ENCODE measurements at places on chromosomes 1 and 21. TPM values are rescaled to one million over a fixed set of nuclear protein-coding genes. Genes with fewer than 3 reads are reported as not detected.

- peak overlapping the region; percentile 91 for H3K4me3 ChIP-seq
- H3K27me3 ChIP-seq, result no peaks in the 10 kb centered on the region
- H3K36me3 ChIP-seq, result no peaks in the 10 kb centered on the region
- H3K4me1 ChIP-seq, result peaks cover 66% of the 10 kb centered on the region
- H3K27ac ChIP-seq, result peak overlapping the region; percentile 97
Measured at GRCh38 chr1:224433041-224433691, 1.4 kb downstream of the WDR26 start.

DNA sequence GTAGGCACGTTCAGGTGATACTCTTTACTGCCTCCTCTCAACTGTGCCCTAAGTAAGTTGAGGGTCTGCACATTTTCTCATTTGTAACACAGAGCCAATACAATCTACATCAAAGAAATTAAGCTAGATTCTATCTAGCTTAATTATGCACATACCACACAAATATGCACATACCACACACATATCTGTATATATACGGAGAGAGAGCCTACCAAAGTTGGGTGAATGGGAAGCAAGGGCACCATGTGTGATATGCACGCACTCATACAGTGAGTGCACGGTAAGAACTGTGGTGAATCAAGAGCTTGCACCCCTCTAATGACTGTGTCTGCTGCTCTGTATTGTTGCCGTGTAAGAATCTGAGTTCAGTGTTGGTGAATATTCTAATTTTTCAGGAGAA lies 314.9 kb downstream of the ZNF326 start:
- no peaks in the 10 kb centered on the region for H3K27me3 ChIP-seq
- no peak overlapping the region for H3K4me3 ChIP-seq
- no peak for DNase-seq

DNA sequence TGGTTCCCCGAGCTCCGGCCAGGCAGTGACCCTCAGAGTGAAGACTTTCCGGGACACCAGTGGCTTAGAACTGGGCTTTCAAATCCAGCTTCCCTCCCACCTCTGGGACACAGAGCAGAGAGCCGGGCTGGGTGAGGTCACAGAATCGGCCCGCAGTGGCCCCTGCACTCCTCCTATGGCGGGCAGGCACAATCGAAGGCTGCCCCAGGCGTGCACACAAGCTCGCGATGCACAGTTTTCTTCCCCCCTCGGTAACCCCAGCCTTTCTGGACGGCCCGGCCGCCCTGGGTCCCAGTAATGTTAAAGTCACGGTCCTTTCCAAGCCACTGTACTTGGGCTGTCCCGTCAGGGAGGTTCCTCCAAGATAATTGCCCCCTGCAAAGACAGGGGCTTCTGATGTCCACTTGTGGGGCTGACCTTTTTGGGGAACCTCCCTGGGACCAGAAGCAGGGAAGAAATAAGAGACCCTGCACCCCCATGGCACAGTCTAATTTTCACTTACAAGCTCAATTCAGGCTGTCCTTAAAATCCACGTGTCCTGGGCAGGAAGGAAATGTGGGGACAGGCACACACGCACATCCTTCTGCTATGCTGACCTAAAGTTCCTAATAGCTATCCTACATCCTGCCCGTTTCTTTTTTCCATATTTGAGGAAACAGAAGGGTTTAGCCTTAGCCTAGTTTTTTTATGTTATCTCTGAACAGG lies 13.7 kb downstream of the TFF3 start:
- no peak for DNase-seq
- no peaks in the 10 kb centered on the region for H3K27me3 ChIP-seq
- no peaks in the 10 kb centered on the region for H3K36me3 ChIP-seq
- no peak overlapping the region for H3K4me3 ChIP-seq
- peak overlapping the region; percentile 17 for H3K27ac ChIP-seq

GRCh38 chr1:209651138-209651587 lies 1.1 kb downstream of the LAMB3 start:
- no peaks in the 10 kb centered on the region for H3K27me3 ChIP-seq
- no peak overlapping the region for H3K4me3 ChIP-seq
- H3K36me3 ChIP-seq, result no peaks in the 10 kb centered on the region

The MATN1 gene
- not detected for total RNA-seq
